G401 (cell line): ENCODE measurements at places on chromosomes 5 and 9. TPM values are rescaled to one million over a fixed set of nuclear protein-coding genes. Genes with fewer than 3 reads are reported as not detected.

GRCh38 chr9:71725590-71726338 is 42.5 kb downstream of the CEMIP2 start:
- no peak for DNase-seq

- DNase-seq: no peak
Observed at GRCh38 chr5:150073086-150073625, 13.2 kb downstream of the CSF1R start.

GRCh38 chr5:165143741-165144140 is 1638.3 kb downstream of the MAT2B start:
- no peak for DNase-seq

- DNase-seq: no peak
Observed at GRCh38 chr9:116144038-116144437, 9.6 kb upstream of the PAPPA start.

DNA sequence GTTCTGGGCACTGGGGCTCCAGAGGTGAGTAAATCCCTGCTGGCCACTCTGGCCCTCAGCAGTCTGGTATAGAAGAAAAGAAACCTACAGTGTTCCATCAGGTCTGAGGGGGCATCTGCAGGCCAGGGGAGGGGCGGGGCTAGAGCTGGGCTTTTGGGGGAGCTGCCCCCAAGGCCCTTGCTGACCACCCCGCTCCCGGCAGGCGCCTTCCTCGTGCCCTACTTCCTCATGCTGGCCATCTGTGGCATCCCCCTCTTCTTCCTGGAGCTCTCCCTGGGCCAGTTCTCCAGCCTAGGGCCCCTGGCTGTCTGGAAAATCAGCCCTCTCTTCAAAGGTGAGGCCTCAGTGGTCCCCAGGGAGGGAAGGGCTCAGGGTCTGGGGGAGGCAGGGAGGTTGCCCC is 6.7 kb downstream of the SLC6A7 start:
- no peak for DNase-seq

DNA sequence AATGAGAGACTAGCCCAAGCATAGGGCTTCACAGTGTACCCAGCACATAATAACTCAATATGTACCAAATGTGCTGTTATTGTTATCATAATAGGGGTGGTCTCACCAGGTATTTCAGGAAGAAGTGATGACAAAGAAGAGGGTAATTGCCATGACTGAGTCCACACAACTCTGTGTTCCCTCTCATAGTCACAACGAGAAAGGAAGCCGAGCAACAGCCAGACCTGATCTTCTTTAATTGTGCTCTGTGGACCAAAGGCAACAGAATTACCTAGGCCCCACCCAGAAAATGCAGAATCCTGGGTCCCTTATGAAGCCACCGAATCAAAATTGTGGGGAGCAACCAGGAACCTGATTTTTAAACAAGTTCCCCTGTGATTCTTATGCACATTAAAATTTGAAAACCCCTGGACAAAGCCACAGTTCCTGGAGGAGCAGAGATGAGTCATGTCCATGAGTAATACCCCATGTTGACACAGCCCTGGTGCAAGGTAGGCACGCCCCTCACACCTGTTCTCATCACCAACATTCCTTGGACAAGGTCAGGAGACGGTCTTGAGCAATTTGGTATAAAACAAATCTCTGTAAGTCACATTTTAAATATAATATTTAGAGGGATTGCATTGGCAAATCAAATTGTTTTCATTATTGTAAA is 5.2 kb downstream of the FGF1 start:
- no peak for DNase-seq

DNA sequence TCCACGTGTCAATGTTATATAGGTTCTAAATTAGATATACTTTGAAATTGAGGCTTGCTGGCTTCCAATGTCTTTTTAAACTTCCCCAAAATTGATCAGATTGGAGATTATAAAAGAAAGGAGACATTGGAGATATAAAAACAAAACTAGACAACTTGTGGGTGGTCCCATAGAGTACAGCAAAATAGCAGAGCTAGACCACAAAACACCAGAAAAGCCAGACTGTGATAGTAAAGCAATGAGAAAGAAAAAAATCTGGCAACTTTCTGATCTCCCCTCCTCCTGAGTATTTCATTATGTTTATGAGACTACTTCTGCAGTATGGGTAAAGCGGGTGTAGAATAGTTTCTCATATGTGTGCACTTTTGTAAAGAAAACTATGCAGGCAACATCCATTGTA is 713.8 kb upstream of the MEF2C start:
- DNase-seq: no peak

PCDHA1 gene
- total RNA-seq: 0.03 TPM in 1 of 2 replicates, not detected in the other

ANKDD1B gene
- not detected in 2 replicates for total RNA-seq

FCHSD1 gene
- total RNA-seq: 8.8 and 17.7 TPM in 2 replicates

MARVELD2 gene
- total RNA-seq: not detected in 2 replicates

DNA sequence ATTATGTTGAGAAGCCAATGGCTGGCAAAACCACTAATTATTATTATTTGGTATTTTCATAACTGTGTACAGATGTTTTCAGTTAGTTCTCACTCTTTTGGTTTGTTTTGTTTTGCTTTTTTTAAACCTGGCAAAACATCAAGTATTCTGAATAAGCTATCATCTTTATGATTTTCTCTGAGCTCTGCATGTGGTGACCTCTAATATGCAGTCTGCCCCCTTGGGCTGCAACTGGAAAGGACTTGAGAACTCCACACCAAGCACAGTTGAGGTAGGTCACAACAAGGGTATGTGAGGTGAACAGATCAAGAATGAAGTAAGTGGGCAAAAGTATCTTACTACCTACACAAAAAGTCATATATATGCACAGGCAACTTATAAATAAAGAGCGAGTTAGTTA is 202.2 kb downstream of the NFIB start:
- DNase-seq: no peak

- peak; percentile 36 for DNase-seq
Observed at GRCh38 chr5:177447611-177448243, 1.1 kb downstream of the PRR7 start.

DNA sequence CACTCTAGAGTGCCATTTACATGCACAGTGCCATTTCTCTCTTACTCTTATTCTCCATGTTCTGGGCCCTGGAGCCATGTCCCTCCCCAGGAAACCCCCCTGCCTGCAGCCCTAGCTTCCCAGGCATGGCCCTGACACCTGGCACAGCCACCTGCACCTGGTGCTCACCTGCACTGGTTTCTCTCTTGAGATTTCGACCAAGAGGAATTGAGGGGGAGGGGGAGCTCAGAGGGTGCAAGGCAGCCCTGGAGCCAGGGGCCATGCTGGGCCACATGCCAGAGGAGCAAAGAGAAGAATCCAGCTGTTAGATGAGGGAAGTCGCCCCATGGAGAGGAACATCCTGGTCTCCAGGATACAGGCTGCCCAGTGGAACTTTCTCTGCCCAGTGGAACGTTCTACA is 65.0 kb upstream of the RAPGEF1 start:
- DNase-seq: no peak

DNA sequence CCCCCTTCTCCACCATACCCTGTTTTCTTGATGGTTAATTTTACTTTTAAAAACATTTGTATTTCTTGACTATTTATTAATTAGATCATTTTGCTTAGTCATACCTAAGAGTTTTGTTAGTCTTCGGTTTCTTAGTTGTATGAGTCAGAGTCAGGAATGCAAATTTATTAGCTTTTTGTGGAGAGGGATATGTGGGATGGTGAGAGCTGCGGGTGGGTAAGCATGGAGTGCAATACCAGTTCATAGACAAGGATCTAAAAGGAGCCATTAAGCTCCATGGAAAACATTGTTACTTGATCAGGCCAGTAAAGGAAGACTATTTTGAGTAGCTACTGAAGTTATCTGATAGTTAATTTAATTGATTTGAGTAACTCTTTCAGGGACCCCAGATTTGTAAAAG is 77.5 kb downstream of the ZSWIM6 start:
- DNase-seq: no peak

DNA sequence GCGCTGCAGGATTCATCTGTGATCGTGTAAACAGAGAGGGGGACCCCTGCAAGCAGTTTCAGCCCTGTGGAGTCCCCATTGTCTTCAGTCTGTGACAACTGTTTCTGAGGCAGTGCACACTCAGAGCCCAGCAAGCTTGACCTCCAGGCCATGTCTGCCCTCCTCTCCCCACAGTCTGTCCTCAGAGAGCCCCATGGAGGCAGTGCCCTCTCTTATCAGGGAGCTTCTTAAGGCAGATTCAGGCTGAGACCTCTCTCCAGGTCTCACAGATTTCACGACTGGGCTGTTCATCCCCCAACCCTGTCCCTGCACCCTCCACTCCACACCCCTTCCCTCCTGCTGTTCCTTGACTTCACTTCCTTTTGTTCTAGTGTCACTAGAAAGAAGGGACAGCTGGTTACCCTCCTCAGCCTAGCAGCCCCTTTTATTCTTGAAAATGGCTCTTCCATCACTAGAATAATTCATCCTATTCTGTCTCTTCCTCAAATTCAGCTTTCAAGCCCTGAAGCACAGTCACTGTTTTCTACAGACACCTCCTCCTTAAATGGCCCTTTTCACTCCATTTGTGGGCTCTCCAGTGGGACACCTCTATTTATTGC is 218.4 kb downstream of the MED10 start:
- no peak for DNase-seq

GRCh38 chr5:150580917-150581316 is 59.5 kb upstream of the SYNPO start:
- no peak for DNase-seq

ODF2 gene
- total RNA-seq: 52.9 and 60.7 TPM in 2 replicates

- DNase-seq: no peak
Observed at GRCh38 chr5:82816926-82817325, 260.3 kb downstream of the TMEM167A start.

GRCh38 chr5:10452768-10453331 is 11.2 kb downstream of the ROPN1L start:
- DNase-seq: peak; percentile 82

DNA sequence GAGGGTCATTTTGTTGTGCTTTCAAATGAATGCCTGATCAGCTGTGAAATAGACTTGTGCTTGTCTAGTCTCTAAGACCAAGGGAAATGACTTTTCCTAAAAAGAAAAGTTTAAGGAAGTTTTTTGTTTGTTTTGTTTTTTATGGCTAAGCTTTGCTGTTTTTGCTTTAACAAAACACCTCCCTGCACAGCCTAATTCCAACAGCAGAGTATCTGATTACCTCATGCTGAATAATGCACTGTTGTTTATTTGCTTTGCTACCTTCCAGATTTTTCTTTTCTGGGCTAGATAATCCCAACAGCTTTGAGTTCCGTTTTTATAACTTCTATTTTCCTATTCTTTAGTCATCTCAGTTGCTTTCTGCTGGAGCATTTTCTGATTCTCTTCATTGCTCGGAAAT is 95.8 kb downstream of the AOPEP start:
- no peak for DNase-seq

GRCh38 chr9:89305868-89306267 is 5.1 kb upstream of the CKS2 start:
- DNase-seq: no peak

- DNase-seq: no peak
Observed at GRCh38 chr9:20593105-20593504, 29.2 kb downstream of the MLLT3 start.

- no peak for DNase-seq
Observed at GRCh38 chr9:128987805-128988204, 40.3 kb downstream of the NUP188 start.

PDE6A gene
- not detected in 2 replicates for total RNA-seq

DNA sequence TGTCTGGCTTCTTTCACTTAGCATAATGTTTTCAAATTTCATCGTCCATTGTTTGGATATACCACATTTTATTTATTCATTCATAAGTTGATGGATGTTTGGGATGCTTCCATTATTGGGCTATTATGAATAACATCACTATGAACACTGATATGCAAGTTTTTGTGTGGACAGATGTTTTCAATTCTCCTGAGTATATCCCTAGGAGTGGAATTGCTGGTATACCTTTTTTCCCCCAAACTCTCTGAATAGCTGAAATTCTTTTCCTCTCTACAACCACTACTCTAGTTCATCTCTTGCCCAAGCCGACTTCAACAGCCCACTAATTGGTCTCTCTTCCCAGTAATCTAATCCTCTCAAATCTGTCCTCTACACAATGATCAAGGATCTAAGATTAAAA is 4.7 kb upstream of the ZFR start:
- DNase-seq: no peak

DNA sequence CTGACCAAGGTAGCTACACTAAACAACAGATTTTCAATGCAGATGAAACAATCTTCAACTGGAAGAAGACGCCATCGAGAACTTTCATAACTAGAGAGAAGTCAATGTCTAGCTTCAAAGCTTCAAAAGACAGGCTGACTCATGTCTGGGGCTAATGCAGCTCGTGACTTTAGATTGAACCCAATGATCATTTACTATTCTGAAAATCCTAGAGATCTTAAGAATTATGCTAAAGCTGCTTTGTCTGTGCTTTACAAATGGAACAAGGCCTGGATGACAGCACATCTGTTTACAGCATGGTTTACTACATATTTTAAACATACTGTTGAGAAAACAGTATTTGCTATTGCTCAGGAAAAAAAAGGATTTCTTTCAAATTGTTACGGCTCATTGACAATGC is 54.9 kb downstream of the RICTOR start:
- DNase-seq: no peak

DNA sequence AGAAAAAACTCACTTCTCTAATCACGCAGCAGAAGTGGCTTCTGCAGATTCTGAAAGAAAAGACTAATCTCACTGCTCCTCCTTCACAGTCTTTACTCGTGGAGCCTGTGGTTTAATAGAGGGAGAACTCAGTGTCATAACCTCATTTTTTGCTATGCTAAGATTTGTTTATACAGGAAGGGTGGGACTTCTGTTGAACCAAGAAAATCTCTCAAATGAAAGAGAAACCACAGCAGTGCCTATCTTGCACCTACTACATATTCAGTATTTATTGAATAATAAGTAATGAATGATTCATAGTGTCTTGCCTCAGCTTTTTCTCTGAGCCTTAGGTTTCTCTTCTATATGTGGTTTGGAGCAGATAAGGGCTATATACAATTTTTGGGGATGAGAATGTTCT is 136.1 kb upstream of the DMAC1 start:
- DNase-seq: peak; percentile 56

ADAMTS6 gene
- 15.7 and 20.2 TPM in 2 replicates for total RNA-seq

P4HA2 gene
- 24.7 and 26.2 TPM in 2 replicates for total RNA-seq

PLK2 gene
- total RNA-seq: 0.51 and 2.4 TPM in 2 replicates

MARCOL gene
- not detected in 2 replicates for total RNA-seq

GRCh38 chr5:179878222-179879002 is 19.8 kb upstream of the MRNIP start:
- DNase-seq: no peak

DNA sequence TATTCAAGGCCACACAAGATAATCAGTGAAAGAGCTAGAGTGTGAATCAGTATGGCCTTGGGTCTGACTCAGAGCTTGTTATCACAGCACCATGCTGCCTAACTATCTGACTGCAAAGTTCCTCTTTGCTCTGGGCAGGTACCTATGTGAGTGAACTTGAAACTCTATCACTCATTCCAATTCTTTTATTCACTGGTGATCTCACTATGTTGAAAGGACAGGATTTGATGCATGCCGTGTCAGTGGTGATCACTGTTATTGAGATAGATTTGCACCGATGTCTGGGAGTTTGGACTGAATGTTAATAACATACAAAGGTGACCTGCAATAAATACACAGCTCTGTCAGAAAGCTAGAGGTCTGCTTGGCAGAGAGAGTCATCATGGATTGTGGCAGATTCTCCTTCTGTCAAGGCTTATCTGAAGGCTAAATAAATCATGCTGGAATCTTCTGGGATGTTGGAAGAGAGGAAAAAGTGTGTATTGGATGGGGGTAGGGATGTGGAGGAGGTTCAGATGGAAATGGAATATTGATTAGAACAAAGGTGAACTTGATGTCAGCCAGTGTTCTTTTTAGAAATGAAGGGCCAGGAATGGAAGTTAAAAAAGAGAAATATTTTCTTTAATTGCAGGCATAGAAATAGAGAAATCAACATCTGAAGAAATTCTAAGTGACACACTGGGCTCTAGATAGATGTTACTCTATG is 91.8 kb upstream of the TNC start:
- DNase-seq: no peak

- no peak for DNase-seq
Observed at GRCh38 chr5:57680686-57681085, 198.1 kb upstream of the ACTBL2 start.
